ENCODE measurements at places on chromosomes 16 and 17. TPM values are rescaled to one million over a fixed set of nuclear protein-coding genes. Genes with fewer than 3 reads are reported as not detected.

DNA sequence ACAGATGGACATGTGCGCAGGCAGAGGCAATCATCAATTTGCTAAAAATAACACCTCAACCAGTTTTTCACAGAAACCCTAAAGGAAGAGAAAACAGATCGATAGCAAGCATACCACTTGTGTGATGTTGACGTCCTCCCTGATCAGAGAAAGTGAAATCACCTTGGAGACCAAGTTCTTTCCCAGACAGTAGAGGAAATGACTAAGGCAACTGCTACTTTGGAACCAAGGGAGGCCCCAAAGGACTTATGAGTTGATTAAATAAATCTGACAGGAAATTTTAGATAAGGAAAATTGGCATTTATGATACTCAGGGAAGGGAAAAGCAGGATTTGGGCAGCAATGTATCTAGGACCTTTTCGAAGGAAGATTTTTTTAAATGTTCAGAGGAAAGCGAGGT lies 267.1 kb upstream of the ASIC2 start:
- no peak for DNase-seq

- no peak for DNase-seq
These were observed 3.9 kb downstream of the UTS2R start for GRCh38 chr17:82375359-82376041.

SLC38A8 gene
- not detected for total RNA-seq

- DNase-seq: no peak
These were observed 1.2 kb downstream of the KRTAP2-3 start for GRCh38 chr17:41058741-41059140.

DNA sequence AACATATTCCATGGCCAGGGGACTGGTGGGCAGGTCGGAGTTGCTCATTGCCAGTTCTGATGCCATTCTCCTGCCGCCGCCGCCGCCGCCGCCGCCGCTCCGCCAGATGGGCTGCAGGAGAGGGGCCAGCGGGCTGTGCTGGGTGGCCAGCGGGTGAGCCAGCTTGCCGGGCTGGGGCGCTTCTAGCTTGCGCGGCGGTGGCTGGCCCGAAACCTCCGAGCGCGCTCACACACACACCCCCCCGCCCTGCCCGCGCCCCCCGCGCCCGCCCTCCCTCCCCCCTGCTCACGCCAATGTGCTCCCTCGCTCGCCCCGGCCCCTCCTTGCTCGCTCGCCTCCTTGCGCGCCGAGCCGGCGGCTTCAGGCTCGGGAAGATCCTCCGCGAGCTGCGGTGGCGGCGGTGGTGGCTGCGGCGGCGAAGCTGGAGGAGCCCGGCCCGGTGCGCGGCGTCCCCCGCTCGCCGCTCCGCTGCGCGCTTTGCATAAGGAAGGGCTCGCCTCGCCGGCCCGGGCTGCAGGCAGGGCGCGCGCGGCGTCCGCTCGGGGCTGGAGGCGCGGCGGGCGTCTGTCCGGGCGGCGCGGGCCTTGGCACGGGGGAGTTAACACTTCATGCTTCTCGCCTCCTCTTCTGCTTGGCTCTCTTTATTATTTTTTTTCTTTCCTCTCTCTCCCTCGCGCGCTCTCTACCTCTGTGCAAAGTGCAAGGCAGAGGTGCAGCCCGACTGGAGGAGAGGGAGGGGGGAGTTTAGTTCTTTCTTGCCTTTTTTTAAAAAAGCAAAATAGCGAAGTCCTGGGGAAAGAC lies 500 bp downstream of the MAF start:
- no peak for DNase-seq

KRT12 gene
- not detected for total RNA-seq
